ENCODE measurements at places on chromosomes 3 and 15.

GRCh38 chr15:62153228-62153627, 11.9 kb downstream of the C2CD4B start:
- DNase-seq: no peak

DNA sequence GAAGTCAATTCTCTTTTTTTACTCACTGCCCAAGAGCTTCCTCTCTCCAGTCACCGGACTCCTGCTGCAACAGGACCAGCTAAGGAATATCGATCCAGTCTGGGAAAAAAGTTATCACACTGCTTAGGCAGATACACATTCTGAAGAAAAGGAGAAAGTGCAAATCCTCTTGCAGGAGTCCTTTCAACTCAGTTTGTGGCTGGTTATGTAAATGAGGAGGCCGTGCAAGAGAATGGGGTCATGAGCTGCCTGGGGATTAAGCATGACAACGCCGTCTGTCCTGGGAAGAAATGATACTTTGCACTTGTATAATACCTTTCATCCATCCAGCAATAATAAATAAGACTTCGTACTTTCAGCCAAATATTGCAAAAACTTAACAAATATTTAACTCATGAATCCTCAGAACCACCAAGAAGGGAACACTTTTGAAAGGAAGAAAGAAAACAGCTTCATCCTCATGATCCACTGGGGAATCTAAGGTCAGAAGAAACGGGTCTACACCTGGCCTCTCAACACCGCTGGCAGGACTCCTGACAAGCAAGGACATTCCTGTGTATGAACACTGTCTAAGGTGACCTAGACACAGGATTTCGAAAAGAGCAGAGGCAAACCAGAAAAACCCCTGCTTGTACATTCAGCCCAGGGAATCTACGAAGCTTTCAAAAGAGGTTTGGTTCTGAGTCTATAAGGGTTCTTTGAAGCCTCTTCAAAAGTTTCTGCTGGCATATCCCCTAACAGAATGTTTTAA, 13.1 kb upstream of the WWTR1 start:
- no peak for DNase-seq

GRCh38 chr3:15174953-15175352, 31.1 kb upstream of the CAPN7 start:
- DNase-seq: no peak

DNA sequence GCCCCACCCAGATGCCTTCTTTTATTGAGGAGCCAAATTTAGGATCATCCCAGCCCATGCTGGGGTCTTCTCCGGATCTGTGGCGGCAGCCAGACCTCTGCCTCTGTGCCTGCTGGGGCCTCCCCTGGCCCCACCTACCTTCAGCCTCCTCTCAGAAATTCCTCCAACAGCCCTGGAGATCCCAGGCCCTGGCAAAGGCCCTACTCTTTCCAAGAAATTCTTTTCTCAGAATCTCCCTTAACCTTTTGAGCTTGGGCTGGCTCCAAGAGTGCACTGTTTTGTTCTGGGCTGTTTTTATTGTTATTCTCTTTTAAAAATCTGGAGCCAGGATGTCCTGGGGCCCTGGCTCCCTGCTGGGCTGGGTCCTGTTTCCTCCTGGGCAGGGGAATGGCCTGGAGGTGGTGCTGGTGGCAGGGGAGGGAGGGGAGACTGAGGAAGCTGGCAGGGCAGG, 57.8 kb downstream of the GRIP2 start:
- no peak for DNase-seq

GRCh38 chr3:69750549-69750948, 11.3 kb downstream of the MITF start:
- no peak for DNase-seq

DNA sequence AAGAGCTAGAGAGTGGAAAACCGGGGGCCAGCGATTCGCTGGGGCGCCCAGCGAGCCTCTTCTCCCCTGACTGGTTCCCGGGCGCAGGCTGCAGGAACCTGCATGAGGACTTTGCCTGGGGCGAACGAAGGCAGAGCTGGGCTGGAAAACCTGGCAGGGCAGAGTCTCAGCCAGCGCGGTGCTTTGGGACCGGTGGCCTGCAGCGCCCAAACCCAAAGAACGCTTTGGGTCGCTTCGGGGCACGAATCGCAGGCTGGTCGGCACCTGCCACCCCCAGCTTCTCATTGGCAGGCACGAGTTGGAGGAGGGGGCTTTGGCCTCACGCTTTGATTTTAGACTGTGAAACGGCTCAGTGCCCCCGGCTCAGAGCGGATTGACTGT, 3.0 kb downstream of the ONECUT1 start:
- DNase-seq: no peak

GRCh38 chr15:66775127-66776105, 73.4 kb downstream of the SMAD6 start:
- DNase-seq: no peak

Data from activated T-cell treated with anti-CD3 and anti-CD28 coated beads, Interleukin-2, amount 50 U/mL, for 24 hours (primary cell).